C1 segment of cervical spinal cord (tissue), 14 donors: ENCODE measurements at places on chromosomes 13 and 19.

- no peak for DNase-seq
Observed at GRCh38 chr13:44322928-44323327, 50.7 kb upstream of the SERP2 start.

GRCh38 chr19:11196406-11197287 is 698 bp downstream of the KANK2 start:
- DNase-seq = no peak

DNA sequence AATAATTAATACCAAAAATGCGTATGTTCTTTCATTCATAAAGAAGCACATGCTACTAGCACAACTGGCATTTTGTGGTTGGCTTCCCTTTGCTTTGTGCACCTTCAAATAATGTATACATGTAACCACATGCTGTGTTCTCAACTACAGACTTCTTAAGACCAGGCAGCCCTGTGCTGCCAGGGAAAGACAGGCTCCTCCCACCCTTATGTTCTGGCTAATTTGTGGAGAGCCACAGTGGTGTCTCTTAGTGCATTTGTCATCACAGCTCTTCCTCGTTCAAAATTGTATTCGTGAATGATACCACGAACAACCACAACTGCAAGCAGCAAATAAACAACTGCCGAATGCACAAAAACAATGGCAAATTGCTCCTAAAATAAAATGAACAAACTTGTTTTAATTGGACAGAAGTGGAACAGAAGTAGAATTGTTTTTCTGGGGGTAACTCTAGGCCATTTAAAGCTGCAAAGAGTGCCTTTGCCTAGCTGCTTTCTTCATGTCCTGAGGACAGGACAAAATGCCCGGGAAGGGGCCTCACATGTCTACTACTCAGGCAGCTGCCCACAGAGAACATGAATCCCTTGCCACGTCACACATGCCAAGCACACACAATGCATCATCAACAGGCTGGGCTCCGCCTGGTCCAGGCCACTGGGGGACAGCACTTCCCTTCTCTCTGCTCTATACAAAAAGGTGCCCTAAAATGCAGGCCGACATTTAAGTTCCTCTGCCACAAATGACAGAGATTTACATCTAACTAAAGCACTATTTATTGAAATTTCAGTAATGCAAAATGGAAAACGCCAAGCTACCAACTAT is 21.7 kb downstream of the IRS2 start:
- peak; percentile 51 for DNase-seq

- DNase-seq = no peak
Observed at GRCh38 chr13:79870766-79871165, 389.8 kb downstream of the NDFIP2 start.

GRCh38 chr13:52830946-52831345 is 17.5 kb downstream of the PCDH8 start:
- no peak for DNase-seq

GRCh38 chr13:43171489-43171888 is 148.1 kb downstream of the DNAJC15 start:
- no peak for DNase-seq

DNA sequence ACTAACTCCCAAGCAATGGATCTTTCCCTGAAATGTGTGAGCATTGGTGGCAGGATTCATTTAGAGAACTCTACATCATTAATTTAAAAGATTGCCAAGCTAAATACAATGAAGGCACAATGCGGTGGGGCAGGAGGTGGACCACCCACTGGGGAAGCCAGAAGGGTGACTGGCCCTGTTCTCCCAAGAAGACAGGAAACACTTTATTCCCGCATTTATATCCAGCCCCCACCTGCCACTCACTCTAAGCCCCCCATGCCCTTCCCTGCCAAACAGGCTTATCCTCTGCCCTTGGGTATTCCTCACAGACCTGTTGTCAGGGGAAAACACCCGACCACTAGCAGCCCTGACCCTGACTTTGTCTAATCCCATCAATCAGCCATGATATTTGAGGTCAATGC is 189.1 kb upstream of the UBL3 start:
- DNase-seq = no peak

DNA sequence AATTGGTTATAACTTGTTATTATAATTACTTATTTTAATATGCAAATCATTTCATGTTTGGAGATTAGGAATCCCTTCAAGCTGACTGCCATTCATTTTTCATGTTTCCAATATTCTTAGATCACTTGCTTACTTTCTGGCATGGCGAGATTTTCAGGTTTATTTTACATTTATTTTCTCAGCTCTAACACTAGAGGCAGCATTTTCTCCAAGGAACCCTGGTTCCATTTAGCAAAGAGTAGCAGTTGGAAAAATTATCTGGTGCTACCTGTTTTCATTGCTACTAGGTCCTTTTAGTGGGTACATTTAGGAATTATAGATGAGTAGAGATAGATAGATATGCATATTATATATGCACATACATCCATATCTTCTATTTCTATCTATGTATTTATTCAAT is 90.9 kb upstream of the TRPC4 start:
- DNase-seq = no peak

DNA sequence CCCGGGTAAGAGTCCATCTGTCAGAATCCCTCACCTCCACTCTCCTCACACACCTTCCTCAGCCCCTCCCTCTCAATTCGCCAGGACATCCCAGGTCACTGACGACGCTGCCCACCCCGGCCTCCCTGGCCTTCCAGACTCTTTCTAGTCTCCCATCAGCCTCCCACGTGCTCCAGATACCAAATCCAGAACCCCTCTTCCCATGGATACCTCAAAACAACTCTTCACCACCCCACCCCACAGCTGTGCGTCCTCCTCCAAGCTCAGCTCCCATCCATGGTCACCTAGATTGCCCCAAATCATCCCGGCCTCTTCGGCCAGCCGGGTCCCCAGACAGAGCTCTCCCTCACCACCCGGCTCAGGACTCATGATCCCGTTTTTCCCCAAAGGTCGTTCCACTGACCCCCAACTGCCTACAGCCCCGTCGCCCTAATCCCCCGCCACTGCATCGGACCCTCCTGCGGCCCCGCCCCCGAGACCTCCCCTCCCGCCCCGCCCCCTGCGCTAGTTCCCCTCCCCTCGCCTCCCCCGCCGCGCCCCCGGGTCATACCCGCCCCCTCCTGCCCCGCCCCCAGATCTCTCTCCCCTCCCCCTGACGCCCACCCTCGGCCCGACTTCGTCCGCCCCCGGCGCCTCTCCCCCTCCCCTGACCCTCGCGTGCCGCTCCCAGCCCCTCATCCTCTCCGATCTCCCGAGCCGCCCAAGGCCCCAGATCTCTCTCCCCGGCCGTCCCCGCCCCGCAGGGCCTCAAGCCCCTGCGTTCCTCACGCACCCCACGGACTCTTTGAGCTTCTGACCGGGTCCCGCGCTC is 546 bp downstream of the UBXN6 start:
- no peak for DNase-seq

DNA sequence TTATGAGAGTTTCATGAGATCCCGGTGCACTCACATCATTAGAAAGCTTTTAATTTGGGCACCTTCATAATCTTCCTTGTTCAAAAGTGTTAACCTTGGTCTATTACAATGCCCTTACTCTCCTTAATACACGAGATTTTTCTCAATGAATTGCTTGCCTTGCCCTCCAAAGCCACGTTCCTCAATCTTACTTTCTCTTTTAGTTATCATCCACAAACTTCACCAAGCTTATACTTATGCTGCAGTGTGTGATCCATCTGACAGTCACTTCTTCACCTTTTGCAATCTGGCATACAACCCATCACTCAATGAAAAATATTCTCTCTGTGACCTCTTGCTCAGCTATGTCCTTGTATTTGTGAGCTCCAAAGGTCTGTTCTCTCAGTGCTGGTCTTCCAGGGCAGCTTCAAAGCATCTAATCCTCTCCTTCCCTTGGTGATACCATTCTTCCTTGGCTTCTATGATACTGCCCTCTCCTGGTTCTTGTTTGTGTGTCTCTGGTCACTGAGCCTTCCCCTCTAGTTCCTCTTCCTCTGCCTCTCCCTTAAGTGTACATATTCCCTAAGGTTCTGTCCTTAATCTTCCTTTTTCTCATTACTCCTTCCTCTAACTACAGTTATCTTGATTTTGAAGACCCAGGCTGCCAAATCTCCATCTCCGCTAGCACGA is 202.2 kb upstream of the STARD13 start:
- no peak for DNase-seq

DNA sequence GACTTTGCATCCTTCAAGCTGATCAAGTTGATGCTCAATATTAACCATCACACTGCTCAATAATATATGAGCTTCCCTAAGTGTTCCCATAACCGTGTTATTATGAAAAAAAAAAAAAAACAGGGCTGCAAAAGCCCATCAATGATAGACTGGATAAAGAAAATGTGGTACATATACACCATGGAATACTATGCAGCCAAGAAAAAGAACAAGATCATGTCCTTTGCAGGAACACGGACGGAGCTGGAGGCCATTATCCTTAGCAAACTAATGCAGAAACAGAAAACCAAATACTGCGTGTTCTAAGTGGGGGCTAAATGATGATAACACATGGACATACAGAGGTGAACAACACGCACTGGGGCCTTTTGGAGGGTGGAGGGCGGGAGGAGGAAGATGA is 58.3 kb downstream of the CACNA1A start:
- no peak for DNase-seq

- no peak for DNase-seq
Observed at GRCh38 chr13:61180234-61180633, 235.4 kb downstream of the PCDH20 start.

- DNase-seq = no peak
Observed at GRCh38 chr19:41928221-41928683, at the start of gene ERFL. ERFL (minus strand) TSS chr19:41928449; CDS start chr19:41912919, 15,530 bp downstream.

GRCh38 chr19:15640904-15641597 is 354 bp downstream of the CYP4F3 start:
- no peak for DNase-seq

- no peak for DNase-seq
Observed at GRCh38 chr13:114266241-114266640, 15.2 kb upstream of the UPF3A start.

GRCh38 chr13:110293649-110294048 is 13.3 kb downstream of the COL4A1 start:
- no peak for DNase-seq

GRCh38 chr13:40611004-40611403 is 55.4 kb downstream of the FOXO1 start:
- no peak for DNase-seq

GRCh38 chr13:80860845-80861244 is 519.9 kb upstream of the SPRY2 start:
- DNase-seq = no peak

GRCh38 chr13:25529425-25529824 is 157.7 kb downstream of the ATP8A2 start:
- no peak for DNase-seq

DNA sequence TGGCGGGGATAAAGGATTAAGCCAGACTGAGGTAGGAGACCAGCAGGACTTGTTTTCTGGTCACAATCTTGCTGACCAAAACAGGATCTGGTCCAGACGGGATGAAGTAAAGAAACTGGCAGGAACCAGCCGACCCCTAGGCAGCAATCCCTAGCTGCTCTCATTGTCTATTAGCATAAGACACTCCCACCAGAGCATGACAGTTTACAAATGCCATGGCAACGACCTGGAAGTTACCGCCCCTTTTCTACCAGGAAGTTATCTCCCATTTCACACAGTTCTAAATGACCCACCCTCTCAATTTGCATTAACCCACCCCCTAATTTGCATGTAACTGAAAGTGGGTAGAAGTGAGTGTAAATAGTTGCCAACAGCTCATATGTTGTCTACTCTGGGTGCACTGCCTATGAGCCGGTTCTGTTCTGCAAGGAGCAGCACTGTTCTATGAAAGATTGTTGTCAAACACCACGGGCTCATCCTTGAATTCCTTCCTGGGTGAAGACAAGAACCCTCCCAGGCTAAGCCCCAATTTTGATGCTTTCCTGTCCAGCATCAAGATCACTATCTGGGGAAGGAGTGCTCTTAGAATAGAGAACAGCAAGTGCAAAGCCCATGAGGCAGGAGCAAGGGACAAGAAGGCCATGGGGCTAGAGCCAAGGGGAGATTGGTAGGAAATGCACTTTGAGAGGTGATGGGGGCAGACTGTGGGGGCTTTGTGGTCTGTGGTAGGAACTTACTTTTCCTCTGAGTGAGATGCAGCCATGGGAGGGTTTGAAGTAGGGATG is 13.9 kb upstream of the FBXO27 start:
- DNase-seq = no peak

GRCh38 chr13:23723471-23723870 is 153.3 kb downstream of the TNFRSF19 start:
- no peak for DNase-seq

- DNase-seq = no peak
Observed at GRCh38 chr13:34521171-34521570, 420.9 kb upstream of the NBEA start.

- no peak for DNase-seq
Observed at GRCh38 chr19:39246951-39247669, 1.5 kb downstream of the IFNL4 start.

DNA sequence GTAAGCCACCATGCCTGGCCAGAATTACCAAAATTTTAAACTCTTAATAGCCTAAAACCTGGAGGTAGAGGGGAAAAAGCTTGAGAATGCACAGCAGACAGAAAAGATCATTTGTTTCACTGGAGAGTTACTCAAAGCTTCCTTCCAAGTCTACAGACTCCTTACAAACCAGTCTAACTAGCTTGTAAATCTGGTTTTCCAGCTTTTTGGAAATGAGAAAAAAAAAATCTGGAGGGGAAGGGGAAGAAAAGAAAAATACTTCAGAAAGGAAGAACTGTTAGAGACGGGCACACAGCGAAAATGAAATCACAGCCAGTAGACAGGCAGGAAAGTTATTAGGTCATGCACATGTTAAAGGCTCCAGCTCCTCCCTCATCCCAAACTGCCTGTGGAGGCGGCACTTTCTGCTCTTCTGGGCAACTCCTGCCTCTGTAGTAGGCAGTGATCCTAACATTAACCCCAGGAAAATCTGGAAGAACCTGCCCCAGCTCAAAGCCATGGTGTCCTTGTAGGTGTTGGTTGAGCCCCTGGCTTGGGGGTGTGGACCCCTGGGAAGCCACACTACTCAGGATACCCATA is 17.3 kb downstream of the PARP4 start:
- no peak for DNase-seq

DNA sequence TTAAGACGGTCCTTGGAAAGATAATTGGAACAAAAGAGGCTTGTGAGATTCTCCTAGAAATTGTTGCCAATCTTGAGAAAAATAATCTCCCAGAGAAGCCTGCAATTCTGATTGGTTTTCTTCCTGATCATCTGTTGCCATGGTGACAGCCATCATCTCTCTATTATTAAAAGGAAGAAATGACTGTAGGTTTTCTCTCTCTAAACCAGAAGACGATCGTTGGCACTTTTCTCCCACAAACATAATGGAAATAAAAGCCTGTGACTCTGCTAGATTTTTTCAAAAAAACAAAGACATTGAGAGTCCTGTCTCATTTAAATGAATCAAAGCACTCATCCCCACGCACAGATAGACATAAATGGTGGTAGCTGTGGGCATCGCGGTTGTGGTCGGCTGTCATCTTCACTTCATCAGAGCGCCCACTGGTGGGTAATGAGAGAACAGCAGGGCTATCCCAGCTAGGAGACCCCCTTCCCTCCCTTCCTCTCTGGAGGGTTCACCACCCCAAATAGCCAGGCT is 21.7 kb upstream of the CALM3 start:
- peak; percentile 2 for DNase-seq

GRCh38 chr13:90696254-90696653 is 651.2 kb upstream of the MIR17HG start:
- no peak for DNase-seq
